Hindlimb muscle (tissue), 1 donor: ENCODE measurements at places on chromosomes 6 and 20. TPM values are rescaled to one million over a fixed set of nuclear protein-coding genes. Genes with fewer than 3 reads are reported as not detected.

SRSF12 gene
- polyA plus RNA-seq, result 3.1 TPM

ARFGEF2 gene
- 13.7 TPM for polyA plus RNA-seq

SLC35D3 gene
- not detected for polyA plus RNA-seq

SUMO4 gene
- 0.52 TPM for polyA plus RNA-seq

NKX2-4 gene
- not detected for polyA plus RNA-seq

GPSM3 gene
- polyA plus RNA-seq, result 9.9 TPM

RSPO4 gene
- 0.28 TPM for polyA plus RNA-seq

KCNG1 gene
- polyA plus RNA-seq, result 0.35 TPM
